ENCODE measurements at places on chromosomes 3 and 15. TPM values are rescaled to one million over a fixed set of nuclear protein-coding genes. Genes with fewer than 3 reads are reported as not detected.

DNA sequence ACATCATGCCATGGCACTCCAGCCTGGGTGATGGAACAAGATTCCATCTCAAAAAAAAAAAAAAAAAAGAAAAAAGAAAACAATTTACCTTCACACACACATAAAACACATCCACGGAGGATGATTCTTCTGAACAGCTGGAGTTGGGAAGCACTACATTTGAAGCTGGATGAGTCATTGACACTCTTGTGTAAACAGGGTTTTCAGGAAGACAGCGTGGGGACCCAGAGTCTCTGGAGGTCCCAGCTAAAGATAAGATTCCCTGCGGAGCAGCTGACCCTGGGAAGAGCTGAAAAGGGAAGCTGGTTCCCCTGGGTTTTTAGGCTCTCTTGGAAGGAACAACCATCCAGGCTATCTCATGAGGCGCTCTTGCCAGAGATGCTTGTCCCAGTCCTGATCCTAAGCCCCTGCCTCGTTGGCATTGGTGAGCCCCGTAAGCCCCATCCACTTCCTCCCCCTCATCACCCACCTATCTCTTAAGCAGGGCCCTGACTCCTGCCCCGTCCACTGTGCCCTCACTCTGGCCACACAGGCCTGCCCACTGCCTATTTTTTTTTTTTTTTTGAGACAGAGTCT lies 32.0 kb upstream of the FURIN start:
- H3K27ac ChIP-seq: no peak overlapping the region
- H3K4me3 ChIP-seq: no peak overlapping the region
- no peaks in the 10 kb centered on the region for H3K27me3 ChIP-seq
- no peaks in the 10 kb centered on the region for H3K36me3 ChIP-seq
- H3K4me1 ChIP-seq: no peaks in the 10 kb centered on the region
- no peak for DNase-seq

GRCh38 chr3:71744738-71745137 lies 8.9 kb upstream of the GPR27 start:
- no peaks in the 10 kb centered on the region for H3K4me1 ChIP-seq
- H3K27me3 ChIP-seq: no peaks in the 10 kb centered on the region
- no peak overlapping the region for H3K4me3 ChIP-seq
- no peak overlapping the region for H3K27ac ChIP-seq
- no peaks in the 10 kb centered on the region for H3K36me3 ChIP-seq

GRCh38 chr15:51681303-51681963 lies at the start of gene SCG3:
Gene SCG3, plus strand, starts transcription at chr15:51681503. Its CDS starts 253 bp downstream, at chr15:51681756.
- peaks cover 6% of the 10 kb centered on the region for H3K4me1 ChIP-seq
- no peak within 1 kb of the TSS for H3K27ac ChIP-seq

DNA sequence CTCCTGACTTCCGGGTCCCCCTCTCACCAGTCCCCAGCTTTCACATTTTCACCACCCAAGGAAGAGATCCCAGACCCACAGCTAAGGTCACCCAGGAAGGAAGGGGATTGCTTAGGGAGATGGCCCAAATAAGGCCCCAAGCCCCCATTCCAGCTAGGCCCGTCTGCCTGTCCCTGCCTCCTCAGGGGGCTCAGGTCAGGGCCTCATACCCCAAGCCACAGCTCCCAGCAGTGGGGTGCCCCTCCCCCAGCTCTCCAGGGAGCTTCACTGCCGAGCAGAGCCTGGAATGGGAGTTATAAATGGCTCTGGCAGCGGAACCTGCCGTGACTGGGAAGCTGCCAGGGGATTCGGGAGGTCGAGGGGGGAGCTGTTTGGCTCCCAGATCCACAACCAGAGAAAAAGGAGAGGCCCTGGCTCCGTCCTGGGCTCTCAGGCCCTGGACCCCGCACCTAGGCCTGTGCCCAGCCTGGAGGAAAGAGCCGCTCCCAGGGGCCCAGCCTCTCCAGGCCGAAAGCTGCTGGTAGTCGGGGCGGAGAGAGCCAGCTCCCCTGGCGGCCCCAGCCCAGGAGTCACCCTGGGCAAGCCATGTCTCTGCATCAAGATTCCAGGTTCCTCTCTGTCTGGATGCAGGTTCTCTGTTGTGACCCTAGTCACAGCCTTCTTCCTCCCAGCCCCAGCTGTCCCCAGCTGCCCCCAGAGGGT lies 550 bp downstream of the CCDC9B start:
- H3K27ac ChIP-seq: peak overlapping the region; percentile 89
- peaks cover 74% of the 10 kb centered on the region for H3K4me1 ChIP-seq
- H3K27me3 ChIP-seq: no peaks in the 10 kb centered on the region

- no peaks in the 10 kb centered on the region for H3K36me3 ChIP-seq
- H3K4me3 ChIP-seq: no peak overlapping the region
- no peaks in the 10 kb centered on the region for H3K27me3 ChIP-seq
- peaks cover 29% of the 10 kb centered on the region for H3K4me1 ChIP-seq
These were observed 405.7 kb upstream of the MCTP2 start for GRCh38 chr15:93825682-93826081.

GRCh38 chr3:111989061-111989678 lies 9.6 kb upstream of the TAGLN3 start:
- H3K4me3 ChIP-seq: no peak overlapping the region
- DNase-seq: peak; percentile 71
- no peaks in the 10 kb centered on the region for H3K4me1 ChIP-seq
- no peaks in the 10 kb centered on the region for H3K27me3 ChIP-seq
- no peak overlapping the region for H3K27ac ChIP-seq
- peaks cover 20% of the 10 kb centered on the region for H3K36me3 ChIP-seq

DNA sequence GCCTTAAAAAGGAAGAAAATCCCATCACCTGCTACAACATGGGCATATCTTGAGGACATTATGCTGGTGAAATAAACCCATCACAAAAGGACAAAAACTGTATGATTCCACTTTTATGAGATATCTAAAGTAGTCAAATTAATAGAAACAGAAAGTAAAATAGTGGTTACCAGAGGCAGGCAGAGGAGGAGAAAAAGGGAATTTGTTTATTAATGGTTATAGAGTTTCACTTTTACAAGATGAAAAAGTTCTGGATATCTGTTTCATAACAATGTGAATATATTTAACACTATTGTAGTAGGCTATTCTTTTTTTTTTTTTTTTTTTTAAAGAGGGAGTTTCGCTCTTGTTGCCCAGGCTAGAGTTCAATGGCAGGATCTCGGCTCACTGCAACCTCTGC lies 40.4 kb downstream of the DPH3 start:
- H3K27ac ChIP-seq: no peak overlapping the region
- H3K36me3 ChIP-seq: no peaks in the 10 kb centered on the region
- H3K27me3 ChIP-seq: no peaks in the 10 kb centered on the region
- no peaks in the 10 kb centered on the region for H3K4me1 ChIP-seq
- no peak for DNase-seq
- H3K4me3 ChIP-seq: no peak overlapping the region

GRCh38 chr3:72067721-72068120 lies 282.8 kb upstream of the PROK2 start:
- H3K27me3 ChIP-seq: no peaks in the 10 kb centered on the region
- no peak overlapping the region for H3K4me3 ChIP-seq

DNA sequence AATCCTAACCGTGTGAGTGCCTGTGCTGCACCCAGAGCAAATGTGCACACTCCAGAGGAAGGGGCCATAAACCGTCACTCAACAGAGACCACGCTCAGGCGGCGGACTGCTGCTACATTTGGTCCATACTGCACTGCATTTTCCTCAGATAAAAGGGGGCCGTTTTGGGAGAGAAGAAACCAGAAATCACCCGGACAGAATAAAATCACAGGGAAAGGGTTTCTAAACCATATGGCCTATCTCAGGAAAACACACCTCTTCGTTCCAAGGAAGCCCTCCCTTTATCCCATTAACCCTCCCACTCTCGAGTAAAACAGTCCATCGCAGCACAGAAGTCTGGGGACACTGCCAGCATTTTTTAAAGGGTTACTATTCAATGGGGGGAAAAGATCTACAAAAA lies 7.6 kb downstream of the IL17RD start:
- no peak overlapping the region for H3K4me3 ChIP-seq
- peak overlapping the region; percentile 66 for H3K27ac ChIP-seq

DNA sequence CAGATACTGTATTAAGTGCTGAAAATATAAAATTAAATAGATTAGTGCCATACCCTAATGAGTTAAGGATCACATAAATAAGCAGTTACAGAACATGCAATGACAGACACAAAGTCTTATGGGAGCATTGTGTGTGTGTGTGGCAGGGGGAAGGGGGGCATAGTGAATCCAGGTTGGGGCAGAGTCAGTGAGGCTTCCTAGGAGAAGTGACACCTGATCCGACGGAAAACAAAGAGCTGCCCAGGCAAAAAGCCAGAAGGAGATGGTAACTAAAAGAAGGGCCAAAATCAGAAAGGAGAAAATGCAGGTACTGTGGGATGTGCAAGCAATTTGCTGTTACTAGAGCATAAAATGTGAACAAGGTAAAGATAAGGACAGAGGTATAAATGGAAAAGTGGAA lies 80.1 kb upstream of the CHRM5 start:
- no peak overlapping the region for H3K4me3 ChIP-seq
- no peaks in the 10 kb centered on the region for H3K4me1 ChIP-seq
- no peak overlapping the region for H3K27ac ChIP-seq
- no peaks in the 10 kb centered on the region for H3K36me3 ChIP-seq

DNA sequence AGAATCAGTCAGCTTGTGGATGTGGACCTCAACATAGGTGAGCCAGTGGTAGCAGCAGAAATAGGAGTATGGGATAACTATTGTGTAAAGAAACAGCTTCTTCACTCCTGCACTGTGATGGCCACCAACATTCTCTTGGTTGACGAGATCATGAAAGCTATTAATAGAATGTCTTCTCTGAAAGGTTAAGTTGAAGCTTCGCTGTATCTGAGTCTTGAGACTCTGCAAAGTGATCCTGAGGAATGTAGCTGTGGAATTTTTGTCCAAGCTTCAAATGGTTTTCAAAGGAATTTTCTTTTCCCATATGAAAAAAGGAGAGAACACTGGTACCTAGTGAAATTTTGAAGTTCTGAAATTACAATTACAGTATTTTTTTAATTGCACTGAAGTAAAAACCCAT lies 146.3 kb downstream of the GMNC start:
- no peaks in the 10 kb centered on the region for H3K36me3 ChIP-seq
- H3K27ac ChIP-seq: no peak overlapping the region
- no peak overlapping the region for H3K4me3 ChIP-seq
- no peak for DNase-seq
- no peaks in the 10 kb centered on the region for H3K4me1 ChIP-seq

DNA sequence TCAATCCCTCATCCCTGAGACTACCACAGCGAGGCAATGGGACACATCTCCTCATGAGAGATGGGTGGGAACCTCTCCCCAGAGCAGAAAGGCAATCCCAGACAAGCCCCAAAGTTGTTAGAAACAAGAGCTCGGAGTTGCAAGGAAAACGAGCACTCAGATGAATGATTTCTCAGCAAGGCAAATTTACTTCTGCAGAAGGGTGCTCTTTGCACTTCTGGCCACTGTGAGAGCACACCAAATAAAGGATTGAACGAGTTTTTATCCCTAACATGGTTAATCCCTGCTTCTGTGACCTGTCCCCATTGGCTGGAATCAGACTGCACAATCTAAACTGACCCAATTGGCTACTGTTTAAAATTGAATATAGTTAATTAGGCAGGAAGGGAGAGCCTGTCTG lies 339.1 kb upstream of the POU1F1 start:
- H3K36me3 ChIP-seq: no peaks in the 10 kb centered on the region
- no peak overlapping the region for H3K27ac ChIP-seq
- no peak for DNase-seq
- no peaks in the 10 kb centered on the region for H3K4me1 ChIP-seq

The CPLX3 gene
- total RNA-seq: not detected

The GXYLT2 gene
- total RNA-seq: 39.1 TPM

The PRICKLE2 gene
- total RNA-seq: 14.6 TPM

The CNTN6 gene
- 3.3 TPM for total RNA-seq

The GPR15 gene
- not detected for total RNA-seq
